ENCODE measurements at places on chromosomes 1 and 21.

DNA sequence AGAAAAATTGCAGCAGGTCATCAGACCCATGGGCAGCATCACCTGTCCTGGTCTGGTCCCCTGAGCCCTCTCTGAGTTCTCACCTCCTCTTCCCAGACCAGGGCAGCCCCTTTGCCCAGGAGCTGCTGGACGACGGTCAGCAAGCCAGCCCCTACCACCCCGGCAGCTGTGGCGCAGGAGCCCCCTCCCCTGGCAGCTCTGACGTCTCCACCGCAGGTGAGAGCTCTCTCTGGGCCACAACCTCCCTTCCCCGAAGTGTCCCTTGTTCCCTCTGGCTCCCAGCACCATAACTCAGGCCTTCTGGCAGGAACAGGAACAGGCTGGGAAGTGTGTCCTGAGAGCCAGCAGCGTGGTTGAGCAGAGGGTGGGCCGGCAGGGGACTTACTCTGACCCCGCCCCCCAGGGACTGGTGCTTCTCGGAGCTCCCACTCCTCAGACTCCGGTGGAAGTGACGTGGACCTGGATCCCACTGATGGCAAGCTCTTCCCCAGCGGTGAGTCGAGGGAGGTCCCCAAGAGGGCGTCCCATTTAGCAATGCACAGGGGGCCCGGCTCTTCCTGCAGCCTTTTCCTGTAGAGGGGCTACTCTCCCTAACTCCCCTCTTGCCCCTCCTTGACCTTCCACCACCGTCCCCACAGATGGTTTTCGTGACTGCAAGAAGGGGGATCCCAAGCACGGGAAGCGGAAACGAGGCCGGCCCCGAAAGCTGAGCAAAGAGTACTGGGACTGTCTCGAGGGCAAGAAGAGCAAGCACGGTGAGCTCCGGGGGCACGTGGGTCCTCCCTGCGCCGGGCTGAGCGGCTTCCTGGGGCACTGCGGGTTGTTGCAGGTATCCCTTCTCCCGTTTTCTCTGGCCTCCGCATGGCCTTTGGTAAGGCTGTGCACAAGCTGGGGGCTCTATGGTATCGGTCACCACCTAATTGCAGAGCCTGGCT, 2.4 kb downstream of the ELF3 start:
- DNase-seq: no peak

DNA sequence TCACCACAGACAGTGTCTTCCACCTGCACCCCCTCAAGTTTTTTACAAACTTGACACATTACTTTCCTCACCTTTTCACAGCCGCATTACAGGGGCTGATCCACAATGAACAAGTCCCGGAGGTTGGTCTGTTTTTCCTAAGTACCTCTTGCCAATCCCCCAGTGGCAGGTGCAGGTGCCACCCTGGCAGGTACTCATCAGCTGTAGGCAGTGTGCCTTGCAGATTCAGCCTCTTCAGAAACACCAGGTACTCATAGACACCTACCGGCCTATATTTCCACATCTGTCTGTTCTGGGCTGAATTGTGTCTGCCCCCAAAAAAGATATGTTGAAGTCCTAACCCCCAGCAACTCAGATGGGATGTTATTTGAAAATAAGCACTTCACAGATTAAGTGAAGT, 81.4 kb upstream of the CNIH3 start:
- no peak for DNase-seq

GRCh38 chr1:67713057-67713846, 28.3 kb downstream of the GADD45A start:
- peak; percentile 37 for DNase-seq

- no peak for DNase-seq
These were observed 25.3 kb upstream of the TMCO1 start for GRCh38 chr1:165793951-165794350.

DNA sequence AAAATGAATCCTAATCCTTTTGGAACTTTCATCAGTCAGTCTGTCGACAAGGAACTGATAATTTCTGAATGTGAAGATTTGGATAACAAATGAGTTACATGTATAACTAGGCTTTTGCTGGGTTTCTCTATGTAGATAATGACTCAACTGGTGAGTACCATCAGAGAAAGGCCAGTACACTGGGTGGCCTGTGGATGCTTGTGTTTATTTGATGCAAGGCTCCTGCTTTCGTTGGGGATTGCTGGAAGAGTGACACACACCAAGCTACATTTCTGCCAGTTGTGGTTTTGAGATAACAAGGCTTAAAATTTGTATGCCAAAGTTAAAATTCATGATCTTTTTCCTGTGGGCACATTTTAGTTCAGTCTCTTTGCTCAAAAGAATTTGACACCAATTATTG, 115.7 kb upstream of the UBE2U start:
- DNase-seq: peak; percentile 69

- no peak for DNase-seq
These were observed 784 bp downstream of the RPL11 start for GRCh38 chr1:23692308-23692871.

- no peak for DNase-seq
These were observed 161.3 kb upstream of the C1orf21 start for GRCh38 chr1:184225283-184226099.

All from amniotic stem cell (primary cell).